ENCODE measurements at places on chromosomes 6 and 20.

DNA sequence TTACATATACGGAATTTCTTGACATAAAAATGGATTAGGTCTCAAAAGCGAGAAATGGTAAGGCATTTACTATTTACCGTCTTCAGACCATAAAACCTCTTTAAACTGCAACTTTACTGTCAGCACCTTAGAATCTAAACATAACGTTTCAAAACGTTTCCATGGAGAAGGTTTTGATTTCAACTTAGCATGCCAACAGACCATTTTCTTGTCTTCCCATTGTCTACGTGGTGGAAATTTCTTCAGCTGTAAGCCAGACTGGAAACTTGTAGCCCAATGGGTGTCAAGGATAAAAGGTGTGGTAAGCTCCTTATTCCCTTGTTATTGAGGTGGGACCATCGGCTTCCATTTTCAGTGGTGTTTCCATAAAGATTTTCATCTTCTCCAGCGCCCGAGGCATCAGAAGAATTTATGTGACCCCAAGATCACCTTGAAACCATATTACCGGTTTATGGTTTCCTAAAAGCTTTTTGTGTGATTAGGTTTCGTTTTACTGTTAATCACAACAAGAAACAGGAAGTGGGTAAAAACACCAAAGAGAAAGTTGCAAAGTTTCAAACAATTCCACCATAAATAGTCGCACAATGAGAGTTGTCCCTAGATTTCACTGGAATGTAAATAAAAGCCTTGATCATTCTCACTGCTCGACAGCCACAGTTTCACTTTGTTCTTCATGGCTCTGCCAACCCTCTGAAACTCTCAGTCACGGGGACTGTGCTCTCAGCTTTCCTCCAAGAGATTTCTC, 63.0 kb upstream of the CD2AP start:
- no peak for DNase-seq

- DNase-seq = no peak
These were observed 132.2 kb downstream of the GPX5 start for GRCh38 chr6:28657769-28658465.

DNA sequence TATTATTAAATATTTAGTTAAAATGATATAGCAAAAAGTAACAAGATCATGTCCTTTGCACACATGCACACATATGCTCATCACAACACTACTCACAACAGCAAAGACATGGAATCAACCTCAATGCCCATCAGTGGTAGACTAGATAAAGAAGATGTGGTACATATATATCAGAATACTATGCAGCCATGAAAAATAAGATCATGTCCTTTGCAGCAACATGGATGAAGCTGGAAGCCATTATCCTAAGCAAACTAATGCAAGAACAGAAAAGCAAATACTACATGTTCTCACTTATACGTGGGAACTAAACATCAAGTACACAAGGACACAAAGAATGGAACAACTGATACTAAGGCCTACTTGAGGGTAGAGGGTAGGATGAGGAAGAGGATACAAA, 14.3 kb downstream of the AK9 start:
- no peak for DNase-seq

DNA sequence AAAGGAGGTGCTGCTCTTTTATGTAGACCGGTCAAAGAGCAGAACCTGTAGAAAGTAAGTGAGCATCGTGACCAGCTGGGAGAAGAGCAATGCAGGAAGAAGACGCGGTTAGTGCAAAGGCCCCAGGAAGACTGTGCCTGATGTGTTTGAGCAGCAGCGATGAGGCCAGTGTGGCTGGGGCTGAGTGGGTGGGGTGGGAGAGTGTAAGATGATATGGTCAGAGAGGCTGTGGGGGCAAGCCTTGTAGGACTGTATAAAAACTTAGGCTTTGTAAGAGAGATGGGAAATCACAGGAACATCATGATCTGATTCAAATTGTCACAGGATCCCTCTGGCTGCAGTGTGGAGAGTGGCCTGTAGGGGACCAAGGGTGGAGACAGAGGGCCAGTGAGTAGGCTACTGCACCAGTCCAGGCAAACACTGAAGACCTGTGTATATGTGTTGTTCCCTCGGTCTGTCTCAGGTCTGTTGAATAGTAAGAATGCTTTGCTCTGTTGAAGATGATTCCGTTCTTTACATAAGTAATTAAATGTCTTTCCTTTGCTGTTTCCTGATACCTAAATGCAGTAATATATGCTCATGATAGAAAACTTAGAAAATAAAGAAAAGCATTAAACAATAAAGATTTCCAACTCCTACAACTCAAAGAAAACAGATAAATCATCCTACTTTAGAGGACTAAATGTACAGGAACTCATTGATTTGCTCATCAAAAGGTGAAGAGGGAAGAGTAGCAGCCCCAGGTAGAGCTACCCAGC, 23.6 kb upstream of the WFDC2 start:
- no peak for DNase-seq

DNA sequence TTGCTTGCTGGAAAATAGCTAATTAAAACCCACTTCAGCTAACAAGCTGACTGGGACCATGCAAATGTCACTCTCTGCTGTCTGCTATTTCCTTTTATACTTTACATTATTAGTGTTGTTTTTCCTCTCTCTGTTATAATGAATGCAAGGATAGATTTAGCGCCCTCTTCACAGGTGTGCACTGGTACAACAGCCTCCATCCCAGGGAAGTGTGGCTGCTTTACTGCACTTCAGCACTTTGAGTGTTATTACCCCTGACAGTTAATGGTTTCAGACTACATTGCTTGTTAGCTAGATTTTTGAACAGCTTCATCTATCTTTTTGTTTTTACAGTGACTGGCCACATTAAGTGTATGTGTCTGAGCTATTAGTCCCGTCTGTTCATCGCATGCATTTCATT, 405.7 kb downstream of the RNF144B start:
- DNase-seq = no peak

GRCh38 chr20:45953672-45954071, 18.3 kb downstream of the ZNF335 start:
- no peak for DNase-seq

- DNase-seq = no peak
These were observed 40.7 kb upstream of the FOXQ1 start for GRCh38 chr6:1271071-1271763.

GRCh38 chr20:38346741-38347140, 459 bp downstream of the LBP start:
- no peak for DNase-seq

DNA sequence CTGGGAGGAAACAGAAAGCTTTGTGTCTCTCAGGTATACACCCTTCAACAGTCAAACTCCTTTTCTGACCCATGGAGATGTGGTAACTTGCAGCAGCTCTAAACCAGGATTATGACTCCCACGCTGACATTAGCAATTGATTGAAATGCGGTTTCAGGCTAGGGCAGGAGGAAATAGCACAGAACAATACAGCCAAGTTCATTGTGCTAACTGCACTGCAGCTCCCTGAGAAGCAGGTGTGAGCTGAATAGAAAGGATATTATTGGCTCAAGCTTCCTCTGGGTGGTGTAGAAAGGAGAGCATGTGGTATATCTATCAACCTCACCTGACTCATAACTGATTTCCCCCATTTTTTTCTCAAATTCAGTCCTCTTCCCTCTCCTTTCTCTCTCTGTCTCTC, 612.3 kb upstream of the BTBD3 start:
- no peak for DNase-seq

DNA sequence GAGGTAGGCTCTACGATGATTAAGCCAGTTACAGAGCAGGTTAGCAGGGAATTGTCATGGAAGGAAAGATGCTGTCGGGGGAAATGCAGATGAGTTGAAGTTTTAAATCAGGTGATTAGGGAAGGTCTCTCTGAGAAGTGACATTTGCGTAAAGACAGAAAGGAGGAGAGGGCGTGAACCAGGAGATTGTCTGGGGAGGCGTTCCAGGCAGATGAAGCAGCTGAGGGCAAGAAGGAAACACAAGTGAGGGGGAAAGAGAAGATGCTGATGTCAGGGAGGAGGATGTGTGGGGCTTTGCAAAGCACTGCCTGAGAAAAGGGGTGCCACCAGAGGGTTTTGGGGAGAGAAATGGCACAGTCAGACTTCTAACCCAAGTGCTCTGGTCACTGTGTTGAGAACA, 2.5 kb upstream of the TMEM14B start:
- DNase-seq = no peak

- no peak for DNase-seq
These were observed 173.8 kb downstream of the HIVEP2 start for GRCh38 chr6:142771162-142771561.

All from activated T-helper 1 cell treated with Interleukin-2 at 50 U/mL for 16 hours (primary cell).